GM23338 (cell line): ENCODE measurements at places on chromosomes 16 and 17. TPM values are rescaled to one million over a fixed set of nuclear protein-coding genes. Genes with fewer than 3 reads are reported as not detected.
A peak's percentile ranks its signal among the peaks of the same experiment; 100 is the strongest.

DNA sequence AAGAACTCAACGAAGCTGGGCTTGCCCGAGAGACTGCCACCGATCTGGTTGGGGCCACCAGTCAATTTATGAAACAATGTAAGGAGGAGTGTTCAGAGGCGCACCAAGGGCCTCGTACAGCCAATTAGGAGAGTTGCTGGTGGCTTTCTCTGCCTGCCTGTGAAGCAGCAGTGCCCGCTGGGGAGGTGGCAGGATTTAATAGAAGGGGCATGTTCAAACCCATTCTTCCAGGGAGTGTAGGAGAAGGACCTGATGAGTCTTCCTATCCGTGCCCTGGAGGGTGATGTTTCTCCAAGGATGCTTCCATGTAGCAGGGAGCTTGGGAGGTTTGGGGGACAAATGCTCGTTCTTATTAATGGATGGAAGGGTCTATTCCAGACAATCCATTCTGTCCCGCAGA lies 178.4 kb downstream of the CCDC182 start:
- no peak overlapping the region for H3K4me3 ChIP-seq
- no peak overlapping the region for H3K27ac ChIP-seq
- H3K36me3 ChIP-seq = no peaks in the 10 kb centered on the region
- H3K4me1 ChIP-seq = no peaks in the 10 kb centered on the region; the same call in 1 of the 2 replicates
- no peaks in the 10 kb centered on the region for H3K27me3 ChIP-seq

The HOXB3 gene
- 0.17 TPM in 1 of 2 replicates, not detected in the other for total RNA-seq

The ELMO3 gene
- 16.2 and 18.3 TPM in 2 replicates for total RNA-seq

The SLC6A2 gene
- 0.27 and 0.35 TPM in 2 replicates for total RNA-seq

The DNAAF8 gene
- total RNA-seq = 1.3 TPM in 1 of 2 replicates, not detected in the other

The TPSG1 gene
- not detected in 2 replicates for total RNA-seq

DNA sequence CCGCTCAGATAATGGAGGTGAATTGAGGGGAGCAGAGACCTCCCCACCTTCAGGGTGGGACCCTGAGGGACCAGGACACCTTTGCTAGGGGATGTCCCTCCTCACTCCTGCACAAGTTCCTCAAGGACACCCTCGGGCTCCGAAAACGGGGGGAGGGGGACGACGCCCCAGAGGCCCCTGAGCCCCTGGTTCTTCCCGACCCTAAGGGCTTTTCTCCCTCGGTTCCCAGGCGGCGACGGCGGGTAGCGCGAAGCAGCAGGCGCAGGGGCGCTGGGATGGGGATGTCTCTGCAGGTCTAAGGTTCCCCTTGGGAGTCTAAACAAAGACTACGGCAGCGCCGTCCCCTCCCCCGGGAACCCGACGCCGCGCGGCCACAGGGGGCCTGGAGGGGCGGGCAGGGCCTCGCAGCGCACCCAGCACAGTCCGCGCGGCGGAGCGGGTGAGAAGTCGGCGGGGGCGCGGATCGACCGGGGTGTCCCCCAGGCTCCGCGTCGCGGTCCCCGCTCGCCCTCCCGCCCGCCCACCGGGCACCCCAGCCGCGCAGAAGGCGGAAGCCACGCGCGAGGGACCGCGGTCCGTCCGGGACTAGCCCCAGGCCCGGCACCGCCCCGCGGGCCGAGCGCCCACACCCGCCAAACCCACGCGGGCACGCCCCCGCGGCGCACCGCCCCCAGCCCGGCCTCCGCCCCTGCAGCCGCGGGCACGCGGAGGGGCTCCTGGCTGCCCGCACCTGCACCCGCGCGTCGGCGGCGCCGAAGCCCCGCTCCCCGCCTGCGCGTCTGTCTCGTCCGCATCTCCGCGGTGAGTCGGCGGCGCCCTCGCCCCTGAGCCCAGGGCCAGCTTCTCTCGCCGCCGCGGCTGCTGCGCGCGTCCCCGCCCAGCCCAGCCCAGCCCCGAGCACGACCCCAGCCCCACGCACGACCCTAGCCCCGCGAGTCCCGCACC lies 36.7 kb upstream of the NDRG4 start:
- no peaks in the 10 kb centered on the region for H3K36me3 ChIP-seq
- peak overlapping the region; percentile 68 for H3K4me3 ChIP-seq
- H3K4me1 ChIP-seq = peaks cover 11% of the 10 kb centered on the region; the same call in 1 of the 2 replicates
- DNase-seq = peak; percentile 56

The SLFN14 gene
- total RNA-seq = 0.10 TPM in 1 of 2 replicates, not detected in the other
